ENCODE measurements at places on chromosomes 1 and 21. TPM values are rescaled to one million over a fixed set of nuclear protein-coding genes. Genes with fewer than 3 reads are reported as not detected.

GRCh38 chr1:207470927-207471326 lies 16.8 kb downstream of the CR2 start:
- no peaks in the 10 kb centered on the region for H3K4me1 ChIP-seq
- no peaks in the 10 kb centered on the region for H3K27me3 ChIP-seq
- no peak overlapping the region for H3K4me3 ChIP-seq

DNA sequence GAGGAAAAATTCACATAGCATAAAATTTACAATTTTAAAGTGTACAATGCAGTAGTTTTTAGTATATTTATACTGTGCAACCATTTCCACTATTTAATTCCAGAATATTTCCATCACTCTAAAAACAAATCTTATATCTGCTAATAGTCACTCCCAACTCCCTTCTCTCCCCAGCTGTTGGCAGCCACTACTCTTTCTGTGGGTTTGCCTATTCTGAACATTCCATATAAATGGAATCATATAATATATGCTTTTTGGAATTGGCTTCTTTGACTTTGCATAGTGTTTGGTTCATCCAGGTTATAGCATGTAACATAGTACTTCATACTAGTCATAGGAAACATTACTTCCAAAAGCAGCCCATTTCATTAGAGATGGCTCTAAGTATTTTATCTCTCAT lies 25.0 kb upstream of the TMEM39B start:
- H3K4me1 ChIP-seq, result no peaks in the 10 kb centered on the region
- no peak overlapping the region for H3K27ac ChIP-seq
- DNase-seq, result no peak
- peaks cover 60% of the 10 kb centered on the region for H3K36me3 ChIP-seq
- H3K4me3 ChIP-seq, result no peak overlapping the region
- no peaks in the 10 kb centered on the region for H3K27me3 ChIP-seq

DNA sequence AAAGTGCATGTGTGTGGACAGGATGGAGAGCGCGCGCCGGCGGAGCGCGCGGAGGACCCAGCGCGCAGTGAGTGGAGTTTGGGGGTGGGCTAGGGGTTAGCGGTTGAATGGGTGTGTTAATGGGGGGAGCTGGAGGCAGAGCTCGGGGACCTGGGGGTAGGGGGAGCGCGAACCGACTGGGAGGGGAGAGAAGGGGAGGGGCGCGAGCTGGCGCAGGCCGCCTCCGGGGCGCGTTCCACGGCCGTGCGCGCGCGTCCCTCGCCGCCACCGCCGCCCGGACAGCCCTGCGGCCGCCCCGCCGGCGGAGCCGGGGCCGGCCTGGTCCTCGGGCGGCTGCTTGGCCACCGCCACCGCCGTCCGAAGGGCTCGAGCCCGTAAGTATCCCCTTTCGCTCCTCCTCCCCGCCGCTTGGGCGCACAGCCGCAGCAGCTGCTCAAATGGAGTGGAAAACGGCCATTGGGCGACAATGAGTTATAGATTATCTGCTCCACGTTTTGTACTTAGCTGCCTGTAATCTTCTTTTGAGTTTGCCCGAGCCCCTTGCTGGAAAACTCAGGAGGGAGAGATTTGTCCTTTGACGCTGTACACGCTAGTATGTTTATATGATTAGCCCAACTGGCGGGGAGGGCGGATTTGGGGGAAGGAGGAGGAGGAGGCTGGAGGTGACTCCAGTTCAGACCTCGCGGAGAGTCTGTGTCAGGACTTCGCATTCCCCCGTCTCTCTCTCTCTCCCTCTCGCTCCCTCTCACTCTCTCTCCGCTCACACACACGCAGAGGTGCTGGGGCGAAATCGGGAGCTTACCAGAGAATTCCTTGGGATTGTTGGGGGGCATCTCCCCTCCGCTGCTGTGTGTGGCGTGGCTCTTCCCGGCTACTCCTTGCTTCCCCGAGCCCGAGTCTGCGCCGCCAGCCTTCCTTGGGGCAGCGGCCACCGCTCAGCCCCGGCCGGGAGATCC lies at the start of gene ADGRL2:
ADGRL2 (plus strand) TSS at position 240 of the 956 bp plus-strand sequence. CDS start 36,051 bp downstream, outside the sequence.
- H3K27me3 ChIP-seq, result no peaks in the 10 kb centered on the region
- H3K27ac ChIP-seq, result no peak within 1 kb of the TSS
- DNase-seq, result no peak
- H3K4me1 ChIP-seq, result no peaks in the 10 kb centered on the region
- H3K4me3 ChIP-seq, result no peak within 1 kb of the TSS

GRCh38 chr1:186374303-186375151 lies 526 bp downstream of the TPR start:
- H3K27ac ChIP-seq, result peak overlapping the region; percentile 91
- H3K36me3 ChIP-seq, result peaks cover 50% of the 10 kb centered on the region
- DNase-seq, result peak; percentile 76
- H3K4me1 ChIP-seq, result no peaks in the 10 kb centered on the region
- no peaks in the 10 kb centered on the region for H3K27me3 ChIP-seq

GRCh38 chr1:218351391-218352074 lies 6.4 kb downstream of the TGFB2 start:
- no peaks in the 10 kb centered on the region for H3K4me1 ChIP-seq
- no peak overlapping the region for H3K27ac ChIP-seq
- H3K27me3 ChIP-seq, result no peaks in the 10 kb centered on the region
- H3K4me3 ChIP-seq, result no peak overlapping the region
- no peak for DNase-seq

GRCh38 chr1:28509705-28510272 lies 3.9 kb downstream of the RCC1 start:
- H3K4me1 ChIP-seq, result peaks cover 4% of the 10 kb centered on the region
- no peak for DNase-seq
- peaks cover 70% of the 10 kb centered on the region for H3K36me3 ChIP-seq
- H3K27ac ChIP-seq, result peak overlapping the region; percentile 94
- H3K27me3 ChIP-seq, result no peaks in the 10 kb centered on the region
- H3K4me3 ChIP-seq, result peak overlapping the region; percentile 87

- DNase-seq, result no peak
- peaks cover 5% of the 10 kb centered on the region for H3K4me1 ChIP-seq
- H3K36me3 ChIP-seq, result no peaks in the 10 kb centered on the region
- H3K27ac ChIP-seq, result no peak overlapping the region
- H3K27me3 ChIP-seq, result 0 out of 2 replicates have a peak, but pooled peaks cover 3% of the 10 kb centered on the region
- H3K4me3 ChIP-seq, result no peak overlapping the region
Observed at GRCh38 chr1:192954705-192955265, 104.4 kb downstream of the UCHL5 start.

DNA sequence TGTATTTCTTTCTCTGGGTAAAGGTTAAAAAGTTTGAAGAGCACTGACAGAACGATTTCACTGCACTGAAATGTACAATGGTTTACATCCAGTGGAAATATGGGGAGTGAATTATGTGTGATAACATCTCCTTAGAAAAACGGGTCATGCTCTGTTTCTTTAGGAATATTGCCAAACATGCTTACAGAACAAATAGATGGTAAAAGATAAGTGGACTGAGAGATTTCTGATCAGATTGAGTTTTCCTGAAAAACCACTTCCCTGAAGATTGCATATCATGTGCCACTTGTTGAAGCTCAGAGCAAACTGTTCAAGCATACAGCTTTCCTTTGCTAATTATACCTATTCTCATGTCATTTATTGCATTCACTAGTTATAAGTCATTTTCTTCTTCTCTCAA lies 29.9 kb upstream of the DISP1 start:
- H3K4me3 ChIP-seq, result no peak overlapping the region
- DNase-seq, result no peak
- no peaks in the 10 kb centered on the region for H3K27me3 ChIP-seq
- H3K36me3 ChIP-seq, result no peaks in the 10 kb centered on the region
- H3K27ac ChIP-seq, result no peak overlapping the region
- H3K4me1 ChIP-seq, result no peaks in the 10 kb centered on the region

GRCh38 chr1:221777431-221778072 lies 35.7 kb upstream of the DUSP10 start:
- H3K4me3 ChIP-seq, result no peak overlapping the region
- peaks cover 14% of the 10 kb centered on the region for H3K4me1 ChIP-seq
- H3K36me3 ChIP-seq, result no peaks in the 10 kb centered on the region
- no peaks in the 10 kb centered on the region for H3K27me3 ChIP-seq

GRCh38 chr1:169484101-169484500 lies 1.6 kb downstream of the SLC19A2 start:
- H3K4me3 ChIP-seq, result peak overlapping the region; percentile 79
- H3K4me1 ChIP-seq, result peaks cover 31% of the 10 kb centered on the region
- no peaks in the 10 kb centered on the region for H3K27me3 ChIP-seq
- DNase-seq, result peak; percentile 17

DNA sequence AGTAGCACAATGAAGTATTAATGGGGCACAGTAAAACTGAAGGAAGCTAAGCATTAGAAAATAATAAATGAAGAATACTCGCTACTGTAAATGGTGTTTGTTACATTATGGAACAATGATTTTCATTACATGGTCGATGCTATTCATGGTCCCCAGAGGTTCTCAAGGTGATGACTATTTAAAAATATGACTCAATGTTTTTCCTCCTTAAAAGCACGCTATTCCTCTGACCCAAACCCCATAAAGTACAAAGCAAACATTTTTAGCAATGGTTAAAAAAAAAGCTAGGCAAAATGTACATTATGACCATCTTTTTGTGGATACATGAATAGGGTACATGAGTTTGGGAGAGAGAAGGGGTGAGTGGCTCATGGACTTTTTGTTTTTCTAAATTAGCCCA lies 34.3 kb downstream of the VAMP4 start:
- H3K36me3 ChIP-seq, result peaks cover 7% of the 10 kb centered on the region
- H3K27me3 ChIP-seq, result no peaks in the 10 kb centered on the region
- H3K27ac ChIP-seq, result no peak overlapping the region
- no peak overlapping the region for H3K4me3 ChIP-seq
- no peak for DNase-seq
- H3K4me1 ChIP-seq, result no peaks in the 10 kb centered on the region

DNA sequence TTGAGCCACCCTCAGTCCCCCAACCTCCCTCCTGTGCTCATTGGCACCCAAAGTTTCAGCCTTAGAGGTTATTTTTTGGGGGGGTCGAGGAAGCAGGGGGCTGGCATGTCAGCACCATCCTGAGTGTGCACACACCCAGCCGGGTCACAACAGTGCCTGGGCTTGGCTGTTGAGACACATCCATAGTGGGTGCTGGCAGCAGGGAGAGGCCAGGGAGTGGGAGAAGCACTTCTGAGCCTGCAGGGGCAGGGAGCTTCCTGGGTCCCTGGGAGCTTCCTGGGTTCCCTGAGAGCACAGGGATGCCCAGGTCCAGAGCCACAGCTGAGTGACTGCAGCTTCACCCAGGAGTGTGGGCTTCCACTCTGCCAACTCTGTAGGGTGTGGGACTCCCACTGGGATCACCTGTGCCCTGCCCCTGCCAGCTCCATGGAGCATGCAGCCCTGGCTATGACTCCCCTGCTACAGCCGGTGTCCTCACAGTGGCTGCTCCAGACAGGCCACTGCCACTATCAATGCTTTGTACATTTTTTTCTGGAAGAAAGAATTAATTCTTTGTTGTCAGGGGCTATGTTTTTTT lies 240.4 kb downstream of the PTGER3 start:
- H3K27ac ChIP-seq, result no peak overlapping the region
- H3K36me3 ChIP-seq, result no peaks in the 10 kb centered on the region
- no peaks in the 10 kb centered on the region for H3K27me3 ChIP-seq
- H3K4me3 ChIP-seq, result no peak overlapping the region
- H3K4me1 ChIP-seq, result peaks cover 2% of the 10 kb centered on the region
- no peak for DNase-seq

GRCh38 chr1:168112673-168113305 lies 23.9 kb downstream of the GPR161 start:
- H3K27me3 ChIP-seq, result no peaks in the 10 kb centered on the region
- H3K27ac ChIP-seq, result no peak overlapping the region
- no peaks in the 10 kb centered on the region for H3K36me3 ChIP-seq
- no peaks in the 10 kb centered on the region for H3K4me1 ChIP-seq
- H3K4me3 ChIP-seq, result no peak overlapping the region

DNA sequence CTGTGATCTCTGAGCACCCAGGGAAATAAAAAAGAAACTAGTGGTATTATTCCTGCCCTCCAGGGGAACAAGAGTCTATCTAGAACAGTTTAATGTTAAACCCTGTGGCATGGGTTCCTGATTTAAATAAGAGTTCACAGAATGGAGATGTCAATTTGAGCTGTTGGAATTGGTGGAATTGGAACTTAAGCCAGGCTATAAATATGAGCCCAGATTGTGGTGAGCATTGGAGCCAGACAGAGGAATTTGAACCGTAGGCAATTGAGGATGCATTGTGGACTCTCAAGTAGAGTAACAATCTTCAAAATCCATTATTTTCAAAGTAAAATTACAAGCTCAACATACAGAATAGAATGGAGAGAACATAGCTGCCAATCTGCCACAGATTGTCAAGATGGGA lies 98.2 kb downstream of the NEK7 start:
- peaks cover 4% of the 10 kb centered on the region for H3K4me1 ChIP-seq
- H3K36me3 ChIP-seq, result no peaks in the 10 kb centered on the region
- H3K27ac ChIP-seq, result no peak overlapping the region

The CASQ2 gene
- not detected for total RNA-seq

The OR6N1 gene
- total RNA-seq, result not detected

The ITGB3BP gene
- 67.6 TPM for total RNA-seq

The BCL2L15 gene
- 0.09 TPM for total RNA-seq

The NHLH1 gene
- 0.78 TPM for total RNA-seq

Measured in K562 (cell line).